ENCODE measurements at places on chromosomes 6 and 20.

DNA sequence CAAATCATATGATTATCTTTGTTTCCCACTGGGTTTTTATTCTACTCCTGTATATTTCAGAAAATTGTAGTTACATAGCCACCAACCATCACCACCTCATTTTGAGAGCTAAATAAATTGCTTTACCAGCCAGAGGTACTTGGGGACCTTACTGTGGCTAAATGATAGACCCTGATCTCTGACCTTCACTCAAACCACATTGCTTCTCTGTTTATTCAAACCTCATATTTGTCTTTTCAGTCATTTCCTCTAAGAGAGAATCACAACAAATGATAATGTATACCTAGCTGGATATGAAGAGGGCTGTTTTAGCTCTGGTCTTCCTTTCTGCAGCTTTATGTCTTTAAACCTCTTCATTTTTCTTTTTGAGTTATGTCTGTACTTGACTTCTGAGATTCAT is 142.8 kb downstream of the ADGB start:
- no peak for DNase-seq

GRCh38 chr6:51301962-51302361 is 483.3 kb downstream of the TFAP2B start:
- no peak for DNase-seq

GRCh38 chr6:155443168-155443567 is 12.5 kb downstream of the NOX3 start:
- DNase-seq, result no peak

DNA sequence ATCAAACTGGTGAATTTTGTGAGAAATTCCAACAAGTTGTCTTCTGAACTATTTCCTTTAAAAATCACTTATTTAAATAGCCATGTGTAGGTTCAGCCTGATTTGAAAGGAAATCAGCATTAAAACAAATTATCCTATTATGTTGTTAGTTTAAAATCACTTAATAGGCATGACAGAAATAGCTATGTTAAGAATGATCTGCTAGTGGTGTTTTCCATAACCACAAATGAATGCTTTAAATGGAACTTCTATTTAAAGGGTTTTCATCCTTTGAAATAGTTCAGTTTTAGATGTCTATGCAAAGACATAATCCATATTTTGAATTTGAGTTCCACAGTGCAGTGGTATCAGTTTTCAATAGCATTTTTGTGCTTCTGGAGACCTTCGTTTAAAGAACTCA is 120.1 kb downstream of the PLEKHG1 start:
- DNase-seq, result no peak

DNA sequence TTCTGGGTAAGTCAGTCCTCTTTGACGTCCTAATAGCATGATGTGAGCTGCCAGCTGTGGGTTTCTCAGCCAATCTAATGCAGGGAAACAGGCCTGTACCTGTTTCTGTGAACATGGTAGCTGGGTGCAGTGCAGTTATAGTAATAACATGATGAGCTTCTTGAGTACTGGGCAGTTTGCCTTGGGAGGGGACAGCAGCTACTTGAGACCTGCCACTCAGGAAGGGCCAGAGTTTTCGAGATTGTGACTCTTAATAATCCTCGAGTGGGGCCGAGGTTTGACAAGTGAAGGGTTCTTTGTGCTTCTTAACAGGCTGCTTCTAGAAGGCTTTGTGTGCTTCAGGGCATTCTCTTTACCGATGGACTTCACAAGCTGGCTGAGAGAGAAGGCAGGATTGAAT is 180.1 kb downstream of the JARID2 start:
- no peak for DNase-seq

DNA sequence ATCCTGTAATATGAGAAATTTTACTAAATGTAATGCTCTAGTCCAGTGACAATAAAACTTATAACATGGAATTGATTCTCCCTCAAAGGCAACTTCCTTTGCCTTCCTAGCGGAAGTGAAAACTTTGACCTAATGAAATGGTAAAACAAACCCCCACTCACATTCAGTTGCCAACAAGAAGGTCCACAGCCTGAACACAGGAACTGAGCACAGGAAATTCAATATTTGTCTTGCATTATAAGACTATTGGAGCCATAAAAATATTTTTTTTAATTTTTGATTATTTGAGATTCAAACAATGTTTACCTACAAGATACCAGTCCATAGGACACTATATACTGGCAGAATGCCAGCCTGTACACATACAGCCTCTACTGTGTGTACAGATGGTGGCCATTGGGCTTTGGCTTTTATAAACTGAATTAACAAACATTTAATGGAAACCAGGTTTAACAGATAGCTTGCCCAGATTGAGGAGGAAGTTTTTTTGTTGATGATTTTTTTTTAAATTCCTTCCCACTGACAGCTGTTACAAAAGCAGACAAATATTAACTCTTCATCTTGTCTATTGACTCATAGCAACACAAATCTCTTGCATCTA is 481.5 kb upstream of the JAG1 start:
- no peak for DNase-seq

GRCh38 chr6:48073976-48074767 is 36.8 kb downstream of the PTCHD4 start:
- DNase-seq, result no peak

DNA sequence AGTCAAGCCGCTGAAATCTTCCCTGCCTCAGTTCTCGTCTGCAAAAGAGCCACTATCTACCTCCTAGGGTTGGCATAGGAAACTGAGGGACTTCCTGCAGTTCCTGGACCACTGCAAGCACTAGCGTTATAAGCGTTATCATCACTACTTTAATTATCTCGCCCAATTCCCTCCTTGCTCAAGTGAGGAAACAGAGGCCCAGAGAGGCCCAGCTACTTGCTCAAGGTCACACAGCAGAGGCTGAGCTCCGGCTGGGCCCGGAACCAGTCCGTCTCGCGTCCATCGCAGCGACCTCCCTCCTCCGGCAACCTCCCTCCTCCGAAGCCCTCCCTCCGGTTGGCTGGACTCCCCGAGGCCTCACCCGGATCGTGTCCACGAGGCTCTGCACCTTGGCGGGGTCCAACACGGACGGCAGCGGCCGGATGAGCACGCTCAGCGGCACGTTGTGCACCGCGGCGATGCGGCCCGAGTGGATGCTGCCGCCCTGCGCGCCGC is 338 bp downstream of the SRXN1 start:
- no peak for DNase-seq

- DNase-seq, result no peak
Measured at GRCh38 chr6:104527311-104527710, 332.4 kb downstream of the HACE1 start.

DNA sequence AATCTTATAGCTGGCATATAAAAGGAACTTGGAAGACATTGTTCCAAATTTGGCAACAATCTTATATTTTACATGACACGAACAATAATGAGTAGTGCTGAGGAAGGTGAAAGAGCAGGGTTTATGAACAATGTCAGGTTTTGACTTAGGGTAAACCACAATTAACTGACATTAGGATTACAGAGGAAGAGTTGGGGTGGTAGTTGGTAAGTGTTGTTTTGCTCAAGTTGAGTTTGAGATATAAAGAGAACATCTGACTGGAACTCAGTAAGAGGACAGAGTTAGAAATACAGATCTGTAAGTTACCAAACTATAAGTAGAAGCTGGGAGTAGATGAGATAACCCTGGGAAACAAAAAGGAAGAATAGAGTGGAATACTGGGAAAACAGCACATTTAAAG is 15.1 kb downstream of the RTN4IP1 start:
- no peak for DNase-seq

- DNase-seq, result no peak
Measured at GRCh38 chr6:11820821-11821220, 42.2 kb upstream of the ADTRP start.

- DNase-seq, result no peak
Measured at GRCh38 chr6:33455051-33455450, 675 bp downstream of the ZBTB9 start.

DNA sequence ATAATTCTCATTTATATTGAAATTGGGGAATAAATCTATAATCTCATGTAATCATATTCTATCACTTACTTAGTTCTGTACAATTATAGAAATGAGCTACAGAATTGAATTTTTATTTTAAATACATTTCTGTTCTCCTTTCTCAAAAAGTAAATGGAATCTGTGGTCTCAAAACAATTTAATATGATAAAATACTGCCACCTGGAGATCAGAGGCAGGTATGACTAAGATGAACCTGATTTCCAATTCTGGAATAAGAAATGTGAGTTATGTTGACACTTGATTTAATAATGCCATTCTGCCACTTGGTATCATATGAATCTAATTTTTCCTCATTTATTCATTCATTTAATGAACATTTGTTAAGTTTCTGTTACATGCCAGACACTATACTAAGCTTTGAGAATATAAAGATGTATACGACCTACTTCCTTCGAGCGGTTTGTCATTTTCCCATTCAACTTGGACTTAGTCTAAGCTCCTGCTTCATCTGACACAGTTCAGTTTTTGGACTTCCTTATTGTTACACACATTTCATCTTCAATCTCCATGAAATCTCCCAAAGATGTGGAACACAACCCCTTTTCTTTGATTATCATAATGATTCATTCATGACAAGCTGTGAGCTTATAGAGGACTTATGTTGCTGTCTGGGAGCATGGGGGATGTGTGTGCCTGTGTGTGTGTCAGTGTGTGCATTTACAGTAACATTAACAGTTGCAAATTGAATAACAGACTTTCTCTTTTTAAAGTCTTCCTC is 7.5 kb upstream of the CCDC28A start:
- DNase-seq, result peak; percentile 63

GRCh38 chr6:31114541-31114878 is at the start of gene PSORS1C1:
Gene PSORS1C1 (plus strand): TSS chr6:31114800. CDS start chr6:31129633, 14,833 bp downstream.
- peak; percentile 42 for DNase-seq

DNA sequence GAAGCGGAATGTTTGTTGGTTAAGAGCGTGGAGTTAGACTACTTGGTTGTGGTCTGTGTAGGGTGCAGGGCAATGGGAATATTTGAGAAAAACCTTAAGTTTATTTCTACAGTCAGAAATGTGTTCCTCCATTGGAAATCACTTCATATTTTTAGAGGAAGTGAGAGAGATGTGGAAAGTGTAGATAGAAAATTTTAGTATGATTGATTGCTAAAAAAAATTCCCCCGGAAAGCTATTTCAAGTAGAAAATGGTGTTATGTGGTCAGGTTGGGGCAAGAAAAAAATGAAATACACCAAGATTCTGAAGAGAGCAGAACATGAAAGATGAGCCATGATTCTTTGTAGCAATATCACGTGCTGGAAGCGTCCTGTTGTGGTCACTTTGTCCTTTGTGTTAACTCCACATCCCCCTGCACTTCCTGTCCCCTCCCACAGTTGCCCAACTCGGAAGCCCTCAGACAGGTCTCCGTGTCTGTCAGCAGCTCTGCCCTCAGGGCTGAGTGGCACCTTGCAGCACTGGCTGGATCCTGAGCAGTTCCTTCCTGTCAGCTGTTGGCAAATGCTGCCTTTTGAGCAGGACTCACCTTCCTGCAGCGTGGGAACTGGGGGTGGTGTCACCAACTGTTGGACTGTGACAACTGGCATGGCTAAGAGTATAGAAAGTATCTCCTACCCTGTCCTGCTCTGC is 137.5 kb upstream of the SLC24A3 start:
- DNase-seq, result no peak

- no peak for DNase-seq
Measured at GRCh38 chr6:70627500-70628254, 40.0 kb upstream of the SMAP1 start.
